ENCODE measurements at places on chromosomes 12 and 14.

DNA sequence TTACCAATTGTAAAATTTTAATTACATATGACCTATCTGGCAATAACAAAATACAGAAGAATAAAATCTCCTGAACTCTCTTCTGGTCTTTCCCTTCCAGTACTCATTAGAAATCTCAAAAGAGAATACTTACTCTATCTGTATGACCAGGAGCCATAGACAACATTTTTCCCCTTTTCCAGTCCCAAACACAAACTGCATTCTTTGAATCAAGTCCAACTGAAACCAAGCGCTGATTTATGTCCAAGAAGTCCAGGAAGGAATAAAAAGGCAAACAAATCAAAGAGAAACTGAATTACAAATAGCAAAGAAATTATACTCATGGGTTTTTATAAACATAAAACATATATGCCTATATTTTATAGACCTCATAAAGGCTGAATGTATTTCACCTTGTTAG, 46.7 kb downstream of the EML5 start:
- DNase-seq: no peak

DNA sequence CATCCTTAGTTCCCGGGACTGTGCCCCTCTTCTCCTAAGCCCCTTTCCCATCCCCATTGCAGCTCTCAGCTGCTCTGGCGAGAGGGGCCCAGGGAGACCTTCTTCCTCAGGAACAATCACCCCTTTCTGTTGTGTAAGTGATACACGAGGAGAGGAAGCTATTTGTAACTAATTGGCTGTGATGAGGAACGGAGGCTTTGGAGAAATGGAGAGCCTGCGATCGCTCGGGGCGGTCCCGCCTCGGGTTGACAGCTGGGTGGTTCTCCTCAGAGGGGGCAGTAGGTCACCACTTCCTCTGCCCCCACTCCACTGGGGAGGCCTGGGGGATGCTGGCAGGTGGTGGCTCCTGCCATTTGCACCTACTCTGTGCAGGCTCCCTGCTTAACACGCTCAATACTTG, 6.6 kb upstream of the PGF start:
- DNase-seq: no peak

- DNase-seq: no peak
Observed at GRCh38 chr14:86708846-86709339, 1178.9 kb downstream of the FLRT2 start.

DNA sequence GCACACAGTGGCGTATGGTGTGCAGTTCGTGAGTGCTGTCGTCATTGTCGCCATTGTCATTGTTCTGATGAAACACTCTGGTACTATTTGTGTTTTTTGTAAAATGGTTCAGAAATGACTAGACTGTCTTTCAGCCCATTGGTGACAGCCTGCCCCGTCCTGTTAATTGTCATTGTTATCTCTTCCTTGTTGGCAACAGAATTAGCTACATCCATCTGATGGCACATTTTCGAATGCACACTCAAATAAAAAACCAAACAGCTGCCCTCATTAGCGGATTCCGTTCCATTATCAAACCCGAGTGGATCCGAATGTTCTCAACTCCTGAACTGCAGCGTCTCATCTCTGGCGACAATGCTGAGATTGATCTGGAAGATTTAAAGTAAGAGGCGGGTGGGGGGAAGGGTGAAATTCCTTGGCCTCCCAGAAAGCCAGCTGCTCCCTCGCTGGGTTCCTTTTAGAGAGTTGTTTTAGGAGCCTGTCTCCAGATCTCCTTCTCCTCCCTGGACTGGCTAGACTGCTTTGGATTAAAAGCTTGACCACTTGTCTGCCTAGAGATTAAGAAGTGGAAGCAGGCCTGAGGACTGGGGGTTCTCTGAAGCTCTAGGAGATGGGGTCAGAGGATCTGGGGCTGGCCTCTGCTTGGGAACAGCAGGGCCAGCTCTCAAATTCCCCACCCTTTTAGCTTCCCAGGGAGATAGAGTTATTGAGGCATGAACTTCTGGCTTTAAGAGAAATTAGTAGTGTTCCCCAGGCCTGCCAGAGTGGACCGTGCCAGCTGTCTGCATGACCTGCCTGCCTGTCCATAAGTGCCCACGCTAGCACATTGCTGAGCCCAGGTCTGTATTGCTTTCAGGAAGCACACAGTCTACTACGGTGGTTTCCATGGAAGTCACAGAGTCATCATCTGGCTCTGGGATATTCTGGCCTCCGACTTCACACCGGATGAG, 43.3 kb downstream of the MMAB start:
- DNase-seq: no peak

DNA sequence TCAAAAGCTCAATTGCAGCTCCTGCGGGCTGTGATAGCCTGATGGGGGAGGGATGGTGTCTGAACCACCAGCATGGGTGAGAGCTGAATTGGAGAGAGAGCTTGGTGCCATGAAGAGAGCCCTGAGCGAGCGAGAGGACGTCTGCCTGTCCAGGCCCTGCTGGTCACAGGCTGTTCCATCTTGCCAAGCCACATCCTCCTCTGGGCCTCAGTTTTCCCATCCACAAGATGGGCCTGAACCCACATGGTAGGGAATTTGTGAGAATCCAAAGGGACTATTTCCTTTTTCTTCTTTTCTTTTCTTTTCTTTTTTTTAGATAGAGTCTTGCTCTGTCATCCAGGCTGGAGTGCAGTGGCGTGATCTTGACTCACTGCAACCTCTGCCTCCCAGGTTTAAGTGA, 276.4 kb downstream of the VRK1 start:
- DNase-seq: no peak

DNA sequence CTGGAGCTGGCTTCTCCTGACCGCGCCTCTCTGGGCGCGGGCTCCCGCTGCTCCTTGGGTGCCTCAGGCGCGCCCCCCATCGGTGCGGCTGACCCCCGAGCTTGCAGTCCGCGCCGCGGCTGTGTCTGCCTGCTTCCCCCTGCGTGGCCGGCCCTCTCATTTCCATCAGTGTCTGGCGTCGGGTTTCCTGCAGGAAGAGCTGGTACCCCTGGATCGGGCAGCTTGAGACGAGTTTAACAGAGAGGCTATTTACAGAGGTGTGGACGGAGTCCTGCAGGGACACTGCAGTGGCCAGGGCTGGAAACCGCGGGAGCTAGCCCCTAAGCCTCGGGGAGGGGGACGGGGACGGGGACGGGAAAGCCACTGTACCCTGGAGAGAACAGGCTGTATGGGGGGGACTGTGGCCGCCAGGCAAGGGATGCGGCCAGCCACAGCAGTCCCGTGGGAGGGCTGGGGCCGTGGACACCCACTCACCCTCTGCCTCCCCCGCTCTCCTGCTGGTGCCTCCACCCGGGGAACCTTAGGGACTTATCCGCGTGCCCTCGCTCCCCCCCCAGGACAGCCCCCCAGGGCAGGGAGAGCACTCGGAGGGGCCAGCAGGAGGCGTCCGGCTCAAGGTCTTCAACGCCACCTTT, 3.7 kb upstream of the CACNA2D4 start:
- no peak for DNase-seq

DNA sequence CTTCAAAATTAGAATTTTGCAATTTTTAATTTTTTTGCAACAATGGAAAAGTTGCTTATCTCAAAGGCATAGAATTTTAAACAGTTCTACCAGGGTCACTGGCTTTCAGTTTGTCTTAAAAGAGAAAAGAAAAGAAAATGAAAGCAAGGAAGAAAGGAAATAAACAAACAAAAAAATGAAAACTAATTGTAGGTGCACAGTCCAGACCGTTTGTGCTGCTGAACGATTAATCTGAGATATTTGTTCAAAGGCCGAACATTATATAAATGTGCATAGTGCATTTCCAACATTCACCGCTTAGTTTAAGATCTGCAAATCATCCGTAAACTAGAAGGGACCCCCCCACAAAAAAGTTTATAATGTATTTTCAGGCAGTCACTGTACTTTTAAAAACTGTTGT, 5.5 kb upstream of the OTX2 start:
- no peak for DNase-seq

- DNase-seq: no peak
Observed at GRCh38 chr14:89965839-89966238, 10.1 kb downstream of the TDP1 start.

- no peak for DNase-seq
Observed at GRCh38 chr12:13342971-13343370, 146.4 kb downstream of the EMP1 start.

GRCh38 chr12:124436366-124436765, 131.0 kb downstream of the NCOR2 start:
- DNase-seq: no peak

DNA sequence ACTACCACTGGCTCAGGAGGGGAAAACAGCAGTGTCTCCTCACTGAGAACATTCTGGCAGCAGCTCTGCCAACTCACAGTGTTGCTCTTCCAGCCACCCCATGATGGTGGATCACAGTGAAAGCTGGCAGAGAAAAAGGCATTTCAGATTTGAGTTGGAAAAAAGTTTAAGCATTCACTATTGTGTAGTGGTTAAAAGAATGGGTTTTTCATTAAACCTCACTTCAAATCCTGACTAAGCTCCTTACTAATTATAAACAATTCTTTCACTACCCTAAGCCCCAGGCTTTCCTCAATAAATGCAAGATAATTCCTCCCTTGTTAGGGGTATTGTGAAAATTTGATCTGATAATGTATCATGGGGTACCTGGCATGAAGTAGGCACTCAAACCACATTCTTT, 518.1 kb downstream of the SNAPC1 start:
- no peak for DNase-seq

DNA sequence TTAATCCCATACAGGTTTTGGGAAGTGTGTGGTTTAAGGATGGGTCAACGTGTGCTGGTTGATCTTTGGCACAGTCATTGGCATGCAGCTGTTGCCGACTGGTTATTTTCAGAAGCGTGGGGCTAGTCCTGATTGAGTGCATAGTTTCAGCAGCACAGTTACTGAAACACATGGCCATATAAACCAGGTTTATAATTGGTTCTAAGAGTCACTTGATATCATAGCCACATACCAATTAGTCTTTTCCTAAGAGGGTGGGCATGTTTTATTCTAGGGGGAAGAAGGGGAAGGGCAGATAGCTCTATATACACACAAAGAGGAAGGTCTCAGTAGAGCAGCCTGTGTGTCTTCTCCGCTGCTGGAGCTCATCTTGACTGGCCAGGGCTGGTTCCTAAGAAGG, 11.0 kb upstream of the RPS6KL1 start:
- DNase-seq: no peak

DNA sequence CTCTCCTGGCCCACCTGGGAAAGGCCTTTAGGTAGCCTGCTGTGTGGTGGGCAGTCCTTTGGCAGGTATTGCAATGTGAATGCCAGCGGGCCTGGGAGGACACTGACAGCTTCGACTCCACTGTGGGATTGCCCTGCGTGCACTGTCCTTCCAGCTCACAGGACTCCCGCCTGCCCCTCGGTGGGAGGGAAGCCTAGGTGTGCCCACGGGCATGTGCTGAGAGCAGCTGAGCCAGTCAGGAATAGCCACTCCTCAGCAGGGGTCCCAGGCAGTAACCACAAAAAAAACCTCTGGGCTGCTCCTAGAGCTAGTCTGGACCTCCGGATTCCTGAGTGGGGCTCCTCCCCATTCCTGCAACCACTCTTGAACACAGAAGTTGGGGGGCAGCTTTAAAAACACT, 278.2 kb downstream of the FOXN3 start:
- DNase-seq: no peak

- DNase-seq: no peak
Observed at GRCh38 chr12:29561664-29562071, 64.2 kb upstream of the OVCH1 start.

DNA sequence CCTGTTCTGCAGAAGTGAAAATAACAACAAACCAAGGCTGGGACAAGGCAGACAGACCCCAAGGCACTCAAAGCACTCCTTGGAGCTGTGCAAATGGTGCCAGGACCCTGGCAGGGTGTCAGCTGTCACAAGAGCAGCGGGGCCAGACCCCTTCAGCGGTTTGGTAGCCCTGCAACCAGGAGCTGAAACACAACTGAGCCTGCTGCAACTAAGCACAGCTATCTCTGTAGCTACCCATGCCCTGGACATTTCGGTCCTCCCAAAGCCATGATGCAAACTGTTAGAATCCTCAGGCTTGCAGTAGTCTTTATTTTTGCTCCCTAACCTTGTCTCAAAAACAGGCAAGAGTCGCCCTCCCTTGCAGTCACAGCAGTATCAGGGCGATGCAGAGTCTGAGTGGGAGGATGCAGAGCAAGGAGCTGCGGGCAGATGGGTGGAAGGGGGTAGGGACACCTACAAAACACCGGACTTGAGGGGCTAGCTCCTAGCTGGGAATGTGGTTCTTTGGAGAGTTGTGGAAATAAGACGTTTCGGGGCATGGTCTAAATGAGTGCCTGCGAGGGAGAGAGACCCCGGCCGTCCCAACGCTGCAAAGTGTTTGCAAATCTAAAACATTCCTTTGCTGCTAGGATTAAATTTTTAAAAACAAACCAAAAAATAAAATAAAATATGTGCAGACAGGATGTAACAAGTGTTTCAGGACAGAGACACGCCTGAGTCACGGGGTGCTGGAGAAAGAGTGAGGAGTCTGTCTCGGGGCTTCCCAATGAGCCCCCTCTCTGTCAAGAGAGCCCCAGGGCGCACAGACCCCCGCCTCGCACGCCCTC, 1.0 kb downstream of the NUAK1 start:
- no peak for DNase-seq

GRCh38 chr12:49647827-49648711, 24.7 kb downstream of the PRPF40B start:
- DNase-seq: no peak

- no peak for DNase-seq
Observed at GRCh38 chr12:129771238-129771637, 132.6 kb downstream of the TMEM132D start.

DNA sequence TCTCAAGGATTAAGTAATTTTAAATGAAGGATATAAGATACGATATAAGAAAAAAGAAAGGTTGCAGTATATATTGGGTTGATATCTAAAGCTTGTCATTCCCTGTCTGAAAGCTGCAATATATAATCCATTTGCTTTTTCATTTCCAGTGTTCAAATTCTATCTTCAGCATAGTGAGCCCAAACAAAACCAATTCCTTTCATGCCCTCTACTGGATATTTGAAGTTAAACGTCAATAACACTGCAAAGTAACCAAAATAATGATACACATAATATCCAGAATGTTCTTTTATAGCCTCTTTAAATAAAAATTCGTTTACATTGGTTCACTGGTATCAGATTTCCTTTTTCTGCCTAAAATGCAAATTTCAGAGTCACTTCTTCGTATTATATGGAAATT, 64.5 kb upstream of the DAAM1 start:
- DNase-seq: no peak

GRCh38 chr14:74611650-74612349, at the start of gene LTBP2:
Gene LTBP2, minus strand, starts transcription at chr14:74612237. Its CDS starts 293 bp downstream, at chr14:74611944.
- no peak for DNase-seq

DNA sequence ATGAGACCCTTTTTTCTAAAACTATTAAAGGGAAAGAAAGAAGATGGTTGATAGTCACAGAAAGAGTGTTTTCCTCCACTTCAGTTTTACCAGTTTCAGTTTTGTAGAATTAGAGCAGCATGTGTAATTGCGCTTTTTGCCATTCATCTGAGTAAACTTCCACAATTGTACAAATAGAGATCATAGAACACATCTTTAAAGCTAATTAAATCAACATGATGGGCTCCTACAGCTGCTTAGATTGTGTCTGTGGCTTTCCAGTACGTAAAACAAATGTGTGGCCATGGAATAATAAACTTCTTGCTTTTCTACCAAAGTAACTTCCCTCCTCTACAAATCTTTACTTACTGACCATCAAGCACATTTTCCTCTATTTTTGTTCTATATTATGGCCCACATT, 84.2 kb upstream of the LRIG3 start:
- DNase-seq: no peak

GRCh38 chr14:38158468-38158867, 49.2 kb upstream of the SSTR1 start:
- no peak for DNase-seq

- DNase-seq: no peak
Observed at GRCh38 chr12:106831699-106832098, 57.2 kb downstream of the RIC8B start.

Measured in type B pancreatic cell (in vitro differentiated cells).